GM20000 (cell line): ENCODE measurements at places on chromosomes 7 and 10.

DNA sequence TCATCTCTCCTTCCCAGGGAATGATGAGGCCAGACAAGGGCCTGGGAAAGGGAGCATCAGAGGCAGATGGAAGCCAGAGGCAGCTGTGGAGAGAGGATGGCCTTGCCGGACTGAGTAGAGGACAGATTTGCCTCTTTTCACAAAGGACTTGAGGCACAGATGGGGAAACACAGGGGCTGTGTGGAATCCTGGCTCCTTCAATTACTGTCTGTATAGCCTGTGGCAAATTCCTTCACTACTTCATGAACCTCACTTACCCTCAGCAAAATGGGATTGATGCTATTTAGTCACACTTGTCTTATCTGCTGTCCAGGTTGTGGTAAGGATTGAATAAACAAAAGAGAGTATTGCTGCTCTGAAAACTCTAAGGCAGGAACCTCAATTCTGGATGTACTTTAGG, 40.3 kb downstream of the SLC25A28 start:
- no peak for DNase-seq

- no peak for DNase-seq
These were observed 252.2 kb downstream of the WDR37 start for GRCh38 chr10:1308173-1308961.

- DNase-seq = no peak
These were observed 130.2 kb downstream of the COL28A1 start for GRCh38 chr7:7405461-7405860.

GRCh38 chr7:123784263-123784662, 35.5 kb upstream of the WASL start:
- DNase-seq = no peak

GRCh38 chr10:3928078-3928477, 143.1 kb upstream of the KLF6 start:
- no peak for DNase-seq

DNA sequence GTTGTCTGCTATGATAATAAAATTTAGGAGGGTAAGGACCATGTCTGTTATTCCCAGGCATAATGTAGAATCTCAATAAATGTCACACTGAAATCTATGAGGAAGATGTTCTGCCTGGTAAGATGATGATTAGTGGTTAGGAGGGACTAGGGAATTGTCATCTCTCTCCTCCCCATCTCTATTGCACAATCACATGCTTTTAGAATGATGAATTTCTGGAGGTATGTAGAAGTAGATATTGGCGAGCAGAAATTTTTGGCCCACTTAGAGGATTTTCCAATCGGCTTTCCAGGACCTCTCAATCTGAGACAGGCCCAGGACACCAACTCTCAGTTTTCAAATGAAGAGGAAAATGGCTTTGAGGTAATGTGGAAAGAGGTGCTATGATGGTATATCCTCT, 2.0 kb upstream of the PITX3 start:
- no peak for DNase-seq

GRCh38 chr10:71840958-71841335, 10.1 kb downstream of the PSAP start:
- no peak for DNase-seq

DNA sequence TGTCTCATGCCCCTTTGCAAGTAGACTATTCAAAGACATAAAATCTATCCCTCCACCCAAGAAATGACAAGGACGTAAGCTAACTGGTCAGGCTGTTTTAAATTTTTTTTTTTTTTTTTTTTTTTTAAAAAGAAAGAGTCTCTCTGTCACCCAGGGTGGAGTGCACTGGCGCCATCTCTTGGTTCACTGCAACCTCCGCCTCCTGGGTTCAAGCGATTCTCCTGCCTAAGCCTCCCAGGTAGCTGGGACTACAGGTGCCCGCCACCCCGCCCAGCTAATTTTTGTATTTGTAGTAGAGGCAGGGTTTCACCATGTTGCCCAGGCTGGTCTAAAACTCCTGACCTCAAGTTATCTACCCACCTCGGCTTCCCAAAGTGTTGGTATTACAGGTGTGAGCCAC, 11.2 kb downstream of the TRA2A start:
- DNase-seq = no peak

DNA sequence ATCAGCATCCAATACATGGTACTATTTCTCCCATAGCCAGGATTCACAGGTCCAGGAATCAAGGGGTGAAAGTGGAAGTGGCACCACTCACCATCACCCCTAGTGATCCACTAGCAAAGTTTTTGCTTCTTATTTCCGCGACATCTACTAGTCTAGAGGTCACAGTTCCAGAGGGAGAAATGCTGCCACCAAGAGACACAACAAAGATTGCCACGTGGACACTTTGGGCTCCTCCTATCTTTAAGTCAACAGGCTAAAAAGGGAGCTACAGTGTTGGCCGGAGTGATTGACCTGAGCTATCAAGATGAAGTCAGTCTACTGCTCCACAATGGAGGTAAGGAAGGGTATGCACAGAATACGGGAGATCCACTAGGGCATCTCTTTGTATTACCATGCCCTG, 178.2 kb downstream of the AKR1D1 start:
- DNase-seq = no peak

GRCh38 chr7:875476-876076, 778 bp upstream of the GET4 start:
- no peak for DNase-seq

DNA sequence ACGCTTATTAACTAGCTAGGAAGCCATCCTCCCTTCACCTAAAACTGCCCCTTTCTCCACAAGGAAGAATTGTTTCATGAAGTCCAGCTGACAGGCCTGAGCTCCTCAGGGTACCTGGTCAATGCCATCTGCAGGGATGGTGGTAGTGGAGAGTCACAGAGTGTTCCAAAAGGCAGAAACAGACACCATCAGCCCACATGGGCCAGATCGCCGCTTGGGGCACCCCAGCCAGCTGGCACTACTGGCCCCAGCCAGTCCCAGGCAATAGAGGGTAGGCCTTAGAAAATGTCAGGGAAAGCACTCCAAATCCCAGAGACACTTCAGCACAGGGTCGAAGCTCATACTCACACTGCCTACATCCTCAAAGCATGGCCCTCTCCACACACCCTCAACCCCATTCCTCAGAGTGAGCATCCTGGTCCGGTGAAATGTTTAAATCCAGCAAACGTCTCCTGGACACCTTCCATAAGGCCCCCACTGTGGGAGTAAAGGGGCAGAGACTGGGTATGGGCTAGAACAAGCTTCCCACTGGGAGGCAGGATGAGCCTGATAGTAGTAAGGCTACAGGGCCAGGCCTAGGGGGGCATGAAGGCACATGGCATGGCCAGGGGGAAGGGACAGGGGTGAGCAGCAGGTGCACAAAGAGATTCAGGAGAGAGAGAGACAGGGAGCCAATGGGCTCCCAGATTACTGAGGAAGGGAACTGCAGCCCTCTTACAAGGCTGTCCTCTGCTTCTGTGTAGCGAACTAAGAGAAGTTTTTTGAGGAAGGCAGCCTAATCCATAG, 1.9 kb downstream of the LRRC20 start:
- no peak for DNase-seq

DNA sequence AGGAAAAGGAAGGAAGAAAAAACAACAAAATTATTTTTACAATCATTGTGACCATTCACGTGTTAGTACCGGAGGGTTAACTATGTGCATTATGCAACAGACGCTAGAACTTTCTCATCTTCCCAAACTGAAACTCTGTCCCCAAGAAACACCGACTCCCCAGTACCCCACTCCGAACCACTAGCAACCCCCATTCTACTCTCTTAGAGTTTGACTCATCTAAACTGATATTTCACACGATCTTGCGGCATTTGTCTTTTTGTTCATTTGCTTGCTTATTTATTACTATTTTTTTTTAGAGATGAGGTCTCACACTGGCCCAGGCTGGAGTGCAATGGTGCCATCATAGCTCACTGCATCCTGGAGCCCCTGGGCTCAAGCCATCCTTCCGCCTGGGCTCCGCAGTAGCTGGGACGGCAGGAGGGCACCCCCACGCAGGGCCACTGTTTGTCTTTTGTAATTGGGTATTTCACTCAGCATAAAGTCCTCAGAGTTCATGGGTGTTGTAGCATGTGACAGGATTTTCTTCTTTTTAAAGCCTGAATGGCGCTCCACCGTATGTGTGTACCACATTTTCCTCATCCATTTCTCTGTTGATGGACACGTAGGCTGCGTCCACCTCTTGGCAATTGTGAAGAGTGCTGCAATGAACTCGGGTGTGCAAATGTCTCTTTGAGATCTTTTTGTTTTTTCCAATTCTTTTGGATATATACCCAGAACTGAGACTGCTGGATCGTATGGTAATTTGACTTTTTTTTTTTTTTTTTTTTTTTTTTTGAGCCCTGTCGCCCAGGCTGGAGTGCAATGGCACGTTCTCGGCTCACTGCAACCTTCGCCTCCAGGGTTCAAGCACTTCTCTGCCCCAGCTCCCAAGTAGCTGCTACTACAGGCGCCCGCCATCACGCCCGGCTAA, 9.5 kb downstream of the MNX1 start:
- peak; percentile 39 for DNase-seq

DNA sequence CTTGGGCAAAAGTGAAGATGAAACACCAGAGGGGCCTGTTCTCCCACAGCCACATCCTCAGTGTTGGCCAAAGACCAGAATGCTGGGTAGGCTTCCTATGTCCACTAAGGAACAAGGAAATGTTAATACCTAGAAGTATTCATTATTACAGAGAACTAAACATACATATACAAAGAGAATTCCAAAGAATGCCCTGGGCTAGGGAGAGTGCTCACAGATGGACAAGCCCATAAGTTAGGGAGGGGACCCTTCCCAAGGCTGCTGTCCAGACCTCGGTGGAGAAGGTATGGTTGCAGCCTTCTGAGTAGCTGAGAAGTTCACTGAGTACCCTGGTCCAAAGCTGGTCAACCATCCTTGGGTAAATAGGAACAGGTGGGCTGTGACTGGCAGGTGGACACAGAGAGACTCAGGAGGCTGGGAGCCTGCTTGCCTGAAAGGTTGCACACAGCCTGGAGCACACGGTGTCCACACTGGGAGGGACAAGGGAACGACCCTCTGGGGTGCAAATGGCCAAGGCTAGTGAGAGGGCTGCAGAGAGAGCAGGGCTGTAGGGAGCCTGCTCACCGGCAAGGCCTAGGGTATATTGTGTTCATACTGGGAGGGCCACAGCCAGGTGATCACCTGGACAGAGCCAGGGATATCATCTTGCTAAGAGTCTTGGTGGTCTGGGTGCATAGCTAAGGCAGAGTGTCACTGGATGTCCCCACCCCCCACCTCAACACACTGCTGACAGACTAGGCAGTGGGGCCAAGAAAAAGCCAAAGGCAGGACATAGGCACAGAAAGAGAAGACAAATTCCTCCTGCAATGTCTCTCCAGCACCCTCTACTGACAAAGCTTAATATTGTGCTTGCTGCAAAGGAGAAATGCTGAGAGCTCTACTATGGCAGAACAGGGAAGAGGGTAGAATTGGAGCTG, 40.3 kb downstream of the CPVL start:
- DNase-seq = peak; percentile 17

DNA sequence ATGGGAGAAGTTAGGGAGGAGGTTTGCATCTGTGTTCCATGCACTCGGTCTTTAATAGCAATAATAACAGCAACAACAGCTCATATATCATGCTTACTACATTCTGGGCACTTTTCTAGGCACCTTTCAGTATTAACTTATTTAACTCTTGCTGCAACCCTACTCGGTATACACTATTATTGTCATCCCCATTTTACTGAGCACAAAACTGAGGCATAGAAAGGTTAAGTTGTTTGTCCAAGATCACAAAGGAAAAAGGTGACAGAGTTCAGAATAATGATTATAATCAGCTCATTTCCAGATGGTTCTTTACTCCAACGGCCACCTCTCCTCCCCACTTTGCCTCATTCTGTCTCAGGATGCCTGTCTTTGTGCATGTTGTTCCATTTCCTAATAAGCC, 102.1 kb upstream of the ABI1 start:
- DNase-seq = no peak

GRCh38 chr10:88523739-88524400, 59.2 kb downstream of the RNLS start:
- no peak for DNase-seq

- no peak for DNase-seq
These were observed 39.7 kb downstream of the OTUD1 start for GRCh38 chr10:23478570-23478969.

- DNase-seq = no peak
These were observed 86.9 kb upstream of the KCND2 start for GRCh38 chr7:120185940-120186682.

- DNase-seq = no peak
These were observed 9.3 kb downstream of the SLC35G1 start for GRCh38 chr10:93903051-93903450.

DNA sequence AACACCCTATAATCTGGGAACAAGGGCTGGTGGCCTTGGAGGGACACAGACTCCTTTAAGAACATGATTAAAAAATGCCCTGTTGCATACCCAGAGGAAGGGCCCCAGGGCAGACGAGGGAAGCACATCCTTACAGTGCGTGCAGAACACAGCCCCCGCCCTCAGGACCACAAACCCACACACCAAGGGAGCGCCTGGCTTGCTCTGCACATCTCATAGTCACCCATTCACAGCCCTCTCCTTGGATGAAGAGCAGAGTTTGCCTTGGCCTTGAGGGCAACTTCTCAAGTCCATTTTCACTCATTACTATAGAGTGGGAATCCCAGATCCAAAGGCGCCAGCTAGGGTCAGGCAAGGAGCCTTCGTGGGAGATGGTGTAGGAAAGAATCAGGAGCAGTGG, 6.3 kb upstream of the VSIR start:
- no peak for DNase-seq

DNA sequence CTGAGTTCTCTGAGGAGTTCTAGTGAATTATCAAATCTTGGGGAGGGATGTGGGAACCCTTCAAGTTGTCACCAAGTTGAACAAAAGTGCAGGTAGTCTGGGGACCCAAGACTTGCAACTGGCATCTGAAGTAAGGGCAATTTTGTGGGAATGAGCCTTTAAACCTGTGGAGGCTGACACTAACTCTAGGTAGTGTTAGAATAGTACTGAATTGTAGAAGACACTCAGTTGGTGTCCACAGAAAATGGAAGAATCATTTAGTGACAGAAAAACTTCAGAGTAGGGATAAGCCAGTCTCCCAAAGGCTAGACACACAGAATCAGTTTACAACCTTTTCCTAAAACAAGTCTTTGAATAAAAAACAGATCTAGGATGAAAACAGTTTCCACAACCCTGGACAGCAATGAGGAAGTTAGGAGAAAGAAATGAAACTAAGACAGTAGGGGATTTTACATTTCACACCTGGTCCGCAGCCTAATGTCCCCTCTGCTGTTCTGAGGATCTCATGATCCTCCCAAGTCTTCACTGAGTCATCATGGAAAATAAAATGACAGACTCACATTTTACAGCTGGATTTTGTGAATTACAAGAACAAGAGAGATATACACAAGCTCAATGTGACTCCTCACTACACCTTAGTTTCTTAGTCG, 23.0 kb upstream of the ING3 start:
- DNase-seq = peak; percentile 14

- DNase-seq = no peak
These were observed 116.8 kb upstream of the WNT16 start for GRCh38 chr7:121212036-121212435.

GRCh38 chr10:76150876-76151288, 719.5 kb downstream of the LRMDA start:
- DNase-seq = no peak
